ENCODE measurements at places on chromosomes 1 and 21. TPM values are rescaled to one million over a fixed set of nuclear protein-coding genes. Genes with fewer than 3 reads are reported as not detected.

GRCh38 chr1:162943622-162944021 is 82.6 kb upstream of the CCDC190 start:
- no peaks in the 10 kb centered on the region for H3K27me3 ChIP-seq
- no peaks in the 10 kb centered on the region for H3K4me1 ChIP-seq
- H3K4me3 ChIP-seq = no peak overlapping the region
- H3K27ac ChIP-seq = no peak overlapping the region

DNA sequence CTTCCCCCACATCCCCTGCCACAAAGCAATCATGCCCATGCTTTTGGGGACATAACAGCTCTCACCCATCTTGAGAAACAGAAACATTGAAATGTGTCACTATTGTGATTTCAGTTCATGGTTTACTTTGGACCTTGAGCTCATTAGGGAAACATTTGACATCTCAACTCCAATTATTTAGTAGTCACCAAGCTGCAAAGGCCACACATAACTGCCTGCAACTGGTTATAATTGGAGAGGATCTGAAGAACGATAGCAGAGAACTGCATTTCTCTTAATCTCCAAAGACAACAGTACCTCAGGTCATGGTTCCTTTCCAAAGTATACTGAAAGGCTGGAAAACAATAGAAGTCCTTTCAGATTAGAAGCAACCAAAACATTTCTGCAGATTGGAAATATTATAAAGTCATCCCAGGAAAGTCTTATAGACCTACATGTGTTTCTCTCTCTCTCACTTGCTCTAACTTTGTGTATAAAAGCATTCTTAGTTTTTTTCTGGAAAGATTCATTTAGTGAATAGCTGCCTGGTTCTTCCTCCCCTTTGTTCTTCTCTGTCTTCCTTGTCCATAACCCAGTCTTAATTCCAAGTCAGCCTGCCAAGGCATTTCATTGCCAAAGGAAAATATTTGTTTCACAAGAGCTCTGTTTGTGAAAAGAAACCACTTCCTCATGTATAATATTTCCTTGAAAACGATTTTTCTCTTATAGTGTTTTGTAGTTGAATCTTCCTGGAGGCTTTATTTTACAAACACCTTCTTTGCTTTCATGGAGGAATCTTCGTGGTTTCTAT is 426.8 kb downstream of the ADGRL2 start:
- H3K36me3 ChIP-seq = no peaks in the 10 kb centered on the region
- H3K4me3 ChIP-seq = no peak overlapping the region
- H3K4me1 ChIP-seq = peaks cover 20% of the 10 kb centered on the region

The ZMYM1 gene
- total RNA-seq = 12.8 TPM

- H3K27me3 ChIP-seq = no peaks in the 10 kb centered on the region
- H3K27ac ChIP-seq = no peak overlapping the region
- H3K4me3 ChIP-seq = no peak overlapping the region
- no peaks in the 10 kb centered on the region for H3K36me3 ChIP-seq
- DNase-seq = no peak
- no peaks in the 10 kb centered on the region for H3K4me1 ChIP-seq
Measured at GRCh38 chr1:236612349-236612748, 8.0 kb upstream of the HEATR1 start.

DNA sequence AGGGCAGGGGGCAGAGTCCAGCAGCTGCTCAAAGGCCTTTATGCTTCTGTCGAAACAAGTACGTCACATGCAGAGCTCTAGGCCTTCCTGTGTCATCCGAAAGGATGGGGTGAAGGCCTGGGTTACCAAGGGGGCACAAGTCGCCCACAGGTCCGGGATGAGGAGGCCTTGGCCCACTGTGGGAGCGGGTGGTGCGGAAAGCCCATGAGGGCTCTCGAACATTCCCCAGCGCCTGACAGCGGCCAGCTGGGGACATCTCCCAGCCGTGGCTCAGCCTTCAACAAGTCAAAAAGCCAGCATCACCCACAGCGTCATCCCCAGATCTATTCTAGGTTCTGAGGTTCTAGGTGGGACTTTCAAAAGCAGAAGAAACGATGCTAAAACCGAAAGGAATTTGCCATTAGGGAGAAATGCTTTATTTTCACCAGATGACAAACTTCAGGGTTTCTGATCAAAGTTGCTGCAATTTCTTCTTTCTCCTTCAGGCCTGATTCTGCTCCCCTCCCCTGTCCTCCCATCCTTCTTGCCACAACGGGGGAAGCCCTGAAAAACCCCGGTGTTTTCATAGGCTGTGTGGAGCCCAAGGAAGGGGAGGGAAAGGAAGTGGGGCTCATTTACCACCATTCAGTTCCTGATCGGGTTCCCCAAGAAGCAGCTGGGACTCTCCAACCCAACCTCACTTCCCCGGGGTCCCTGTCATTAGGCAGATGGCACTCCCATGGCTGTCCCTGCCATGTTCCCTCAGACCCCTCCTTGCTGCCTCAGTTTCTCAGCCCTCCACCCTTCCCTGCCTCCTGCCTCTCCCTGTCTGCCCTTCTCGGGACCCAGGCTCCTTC is 17.6 kb downstream of the GPR137B start:
- DNase-seq = no peak
- no peak overlapping the region for H3K4me3 ChIP-seq
- no peak overlapping the region for H3K27ac ChIP-seq
- H3K4me1 ChIP-seq = no peaks in the 10 kb centered on the region
- H3K36me3 ChIP-seq = no peaks in the 10 kb centered on the region

The OLIG2 gene
- total RNA-seq = not detected

The KANK4 gene
- total RNA-seq = not detected

GRCh38 chr1:12591267-12591938 is 26.6 kb downstream of the DHRS3 start:
- H3K4me3 ChIP-seq = no peak overlapping the region
- peaks cover 10% of the 10 kb centered on the region for H3K36me3 ChIP-seq
- DNase-seq = no peak
- no peaks in the 10 kb centered on the region for H3K27me3 ChIP-seq
- H3K27ac ChIP-seq = peak overlapping the region; percentile 95
- H3K4me1 ChIP-seq = peaks cover 89% of the 10 kb centered on the region

GRCh38 chr1:191366686-191367085 is 791.6 kb upstream of the RGS18 start:
- H3K27ac ChIP-seq = no peak overlapping the region
- no peaks in the 10 kb centered on the region for H3K36me3 ChIP-seq
- H3K4me3 ChIP-seq = no peak overlapping the region

The OLFML3 gene
- total RNA-seq = 56.0 TPM

GRCh38 chr21:35206141-35207125 is 157.3 kb upstream of the RUNX1 start:
- DNase-seq = no peak
- no peak overlapping the region for H3K4me3 ChIP-seq
- H3K27me3 ChIP-seq = no peaks in the 10 kb centered on the region
- no peaks in the 10 kb centered on the region for H3K36me3 ChIP-seq
- peak overlapping the region; percentile 59 for H3K27ac ChIP-seq
- H3K4me1 ChIP-seq = peaks cover 73% of the 10 kb centered on the region

- no peaks in the 10 kb centered on the region for H3K27me3 ChIP-seq
- no peak overlapping the region for H3K27ac ChIP-seq
Measured at GRCh38 chr1:192061556-192061955, 96.7 kb upstream of the RGS18 start.

The THEM5 gene
- not detected for total RNA-seq

- H3K4me3 ChIP-seq = peak overlapping the region; percentile 77
- no peaks in the 10 kb centered on the region for H3K27me3 ChIP-seq
- peaks cover 22% of the 10 kb centered on the region for H3K4me1 ChIP-seq
- no peak for DNase-seq
- peaks cover 5% of the 10 kb centered on the region for H3K36me3 ChIP-seq
- H3K27ac ChIP-seq = peak overlapping the region; percentile 96
Measured at GRCh38 chr1:150283260-150283659, 906 bp downstream of the CIART start.

The GUCA2B gene
- total RNA-seq = not detected

DNA sequence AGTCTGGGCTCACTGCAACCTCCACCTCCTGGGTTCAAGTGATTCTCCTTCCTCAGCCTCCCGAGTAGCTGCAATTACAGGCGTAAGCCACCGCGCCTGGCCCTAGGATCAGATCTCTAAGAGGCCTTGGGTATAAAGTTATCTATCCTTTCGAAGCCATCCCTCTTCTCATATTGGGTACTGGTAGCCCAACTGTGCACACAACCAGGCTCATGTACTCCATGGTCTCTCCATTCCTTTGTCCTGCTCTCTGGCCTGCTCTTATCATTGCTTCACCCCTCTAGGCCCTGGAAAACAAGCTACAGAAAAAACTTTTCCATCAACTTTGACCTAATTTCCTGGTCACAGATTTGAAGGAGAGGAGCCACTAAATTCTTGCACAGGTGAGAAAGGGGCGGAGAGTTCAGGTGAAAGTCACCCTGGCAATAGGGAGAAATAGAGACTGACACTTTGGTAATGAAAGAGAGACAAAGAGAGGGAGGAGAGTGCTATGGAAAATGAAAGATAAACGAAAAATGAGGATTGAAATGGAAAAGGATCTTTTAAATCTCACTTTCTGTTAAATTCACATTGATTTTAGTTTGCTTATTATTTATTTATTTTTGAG is 6.0 kb downstream of the TXNIP start:
- no peaks in the 10 kb centered on the region for H3K27me3 ChIP-seq
- DNase-seq = no peak
- peaks cover 23% of the 10 kb centered on the region for H3K4me1 ChIP-seq
- peaks cover 19% of the 10 kb centered on the region for H3K36me3 ChIP-seq

- peaks cover 100% of the 10 kb centered on the region for H3K4me1 ChIP-seq
- DNase-seq = no peak
- H3K36me3 ChIP-seq = peaks cover 3% of the 10 kb centered on the region
Measured at GRCh38 chr1:184882957-184883815, 91.1 kb downstream of the NIBAN1 start.

DNA sequence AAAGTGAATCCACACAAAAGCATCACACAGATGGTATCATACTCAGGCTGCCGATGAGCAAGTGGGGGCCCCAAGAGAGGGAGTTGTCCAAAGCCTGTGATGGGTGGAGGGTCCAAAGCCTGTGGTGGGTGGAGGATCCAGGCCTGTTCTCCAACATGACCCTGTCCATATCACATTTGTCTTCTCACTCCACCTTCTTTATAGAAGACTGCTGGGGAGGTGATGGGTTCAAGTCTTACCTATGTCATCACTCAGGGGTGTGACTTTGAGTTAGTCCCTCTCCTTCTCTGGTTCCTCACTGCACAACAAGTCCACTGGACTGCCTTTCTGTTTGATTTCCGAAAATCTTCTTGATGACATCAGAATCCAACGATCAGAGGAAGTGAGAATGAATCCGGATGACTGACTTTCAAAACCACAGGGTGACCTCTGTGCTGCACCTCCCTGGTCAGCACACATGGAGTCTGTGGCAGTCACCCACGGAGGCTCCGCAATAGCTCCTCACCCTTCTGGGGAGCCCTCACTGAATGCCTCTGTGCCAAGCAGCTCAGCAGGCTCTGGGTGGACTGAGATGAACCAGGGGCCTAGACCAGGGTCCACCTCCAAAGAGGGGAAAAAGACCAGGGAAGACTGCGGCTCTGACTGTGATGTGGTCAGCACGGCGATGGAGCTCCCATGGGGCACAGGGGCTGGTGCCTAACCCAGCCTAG is 166.8 kb downstream of the HIVEP3 start:
- no peaks in the 10 kb centered on the region for H3K27me3 ChIP-seq
- no peak overlapping the region for H3K4me3 ChIP-seq
- no peaks in the 10 kb centered on the region for H3K36me3 ChIP-seq
- no peaks in the 10 kb centered on the region for H3K4me1 ChIP-seq
- DNase-seq = no peak
- H3K27ac ChIP-seq = no peak overlapping the region

GRCh38 chr21:26784974-26785373 is 60.2 kb downstream of the ADAMTS1 start:
- H3K36me3 ChIP-seq = no peaks in the 10 kb centered on the region
- no peaks in the 10 kb centered on the region for H3K27me3 ChIP-seq
- no peak for DNase-seq

DNA sequence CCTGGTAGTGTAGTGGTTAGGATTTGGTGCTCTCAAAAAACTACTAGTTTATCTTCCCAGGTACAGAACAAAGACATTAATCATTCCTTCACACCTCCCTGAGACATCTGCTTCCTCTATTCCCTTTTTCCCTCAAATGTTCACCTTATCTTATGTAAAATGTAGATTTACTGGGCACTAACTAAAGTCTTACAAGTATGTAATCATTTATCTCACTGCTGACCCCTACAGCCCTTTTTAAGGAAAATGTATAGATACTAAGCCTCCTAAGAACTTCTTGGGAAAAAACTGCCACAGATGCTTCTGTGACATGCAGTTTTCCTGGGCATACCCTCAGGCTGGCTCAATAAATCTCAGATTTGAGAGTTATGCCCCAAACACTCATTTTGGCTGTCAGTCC is 50.8 kb upstream of the NEK7 start:
- H3K27me3 ChIP-seq = no peaks in the 10 kb centered on the region
- peaks cover 9% of the 10 kb centered on the region for H3K4me1 ChIP-seq
- no peak overlapping the region for H3K27ac ChIP-seq
- H3K36me3 ChIP-seq = no peaks in the 10 kb centered on the region
- no peak overlapping the region for H3K4me3 ChIP-seq

GRCh38 chr1:161009602-161010211 is 11.2 kb downstream of the F11R start:
- H3K27ac ChIP-seq = no peak overlapping the region
- no peak for DNase-seq
- H3K36me3 ChIP-seq = no peaks in the 10 kb centered on the region
- no peaks in the 10 kb centered on the region for H3K4me1 ChIP-seq
- H3K27me3 ChIP-seq = no peaks in the 10 kb centered on the region
- no peak overlapping the region for H3K4me3 ChIP-seq

The SLC1A7 gene
- 0.42 TPM for total RNA-seq

DNA sequence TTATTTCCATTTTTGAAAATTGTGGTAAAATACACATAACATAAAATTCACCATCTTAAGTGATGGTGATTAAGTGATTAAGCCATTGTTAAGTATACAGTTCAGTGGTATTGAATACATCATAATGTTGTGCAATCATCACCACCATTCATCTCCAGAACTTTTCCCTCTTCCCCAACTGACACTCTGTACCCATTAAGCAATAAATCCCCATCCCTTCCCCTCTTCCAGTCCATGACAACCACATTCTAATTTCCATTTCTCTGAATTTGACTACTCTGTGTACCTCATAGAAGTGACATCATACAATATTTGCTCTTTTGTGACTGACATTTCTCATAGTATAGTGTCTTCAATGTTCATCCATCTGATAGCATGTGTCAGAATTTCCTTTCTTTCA is 124.8 kb downstream of the DISC1 start:
- H3K4me3 ChIP-seq = no peak overlapping the region
- H3K36me3 ChIP-seq = no peaks in the 10 kb centered on the region
- no peak for DNase-seq
- H3K27ac ChIP-seq = no peak overlapping the region
- H3K27me3 ChIP-seq = no peaks in the 10 kb centered on the region

GRCh38 chr1:22104865-22105437 is 37.9 kb downstream of the WNT4 start:
- no peak overlapping the region for H3K27ac ChIP-seq
- DNase-seq = no peak
- no peak overlapping the region for H3K4me3 ChIP-seq
